ENCODE measurements at places on chromosomes 2 and 18. TPM values are rescaled to one million over a fixed set of nuclear protein-coding genes. Genes with fewer than 3 reads are reported as not detected.

The TMEM178A gene
- polyA plus RNA-seq = 5.5 TPM

The CROCC2 gene
- 0.02 TPM for polyA plus RNA-seq

The SRBD1 gene
- polyA plus RNA-seq = 11.0 TPM

The MC4R gene
- 0.30 TPM for polyA plus RNA-seq

The SLC11A1 gene
- polyA plus RNA-seq = 25.2 TPM

The AGAP1 gene
- polyA plus RNA-seq = 3.0 TPM

The IL36A gene
- 0.30 TPM for polyA plus RNA-seq

The CENPA gene
- 4.2 TPM for polyA plus RNA-seq

The TBR1 gene
- 0.02 TPM for polyA plus RNA-seq

The KCNS3 gene
- polyA plus RNA-seq = 0.68 TPM

The CD8B gene
- 111 TPM for polyA plus RNA-seq

The OTOS gene
- polyA plus RNA-seq = 2.4 TPM

The EN1 gene
- 0.46 TPM for polyA plus RNA-seq

The GALNT3 gene
- 18.9 TPM for polyA plus RNA-seq

The STPG4 gene
- 0.05 TPM for polyA plus RNA-seq

The PRKAG3 gene
- polyA plus RNA-seq = 0.07 TPM

The IL36RN gene
- polyA plus RNA-seq = 2.4 TPM

All from thymus (tissue), 14 donors.